Left forelimb (tissue), 1 donor: ENCODE measurements at places on chromosomes 4 and X.

GRCh38 chr4:17587094-17587822 is 10.3 kb downstream of the LAP3 start:
- DNase-seq = no peak

GRCh38 chr4:7195546-7196287 is 3.4 kb downstream of the SORCS2 start:
- peak; percentile 30 for DNase-seq

DNA sequence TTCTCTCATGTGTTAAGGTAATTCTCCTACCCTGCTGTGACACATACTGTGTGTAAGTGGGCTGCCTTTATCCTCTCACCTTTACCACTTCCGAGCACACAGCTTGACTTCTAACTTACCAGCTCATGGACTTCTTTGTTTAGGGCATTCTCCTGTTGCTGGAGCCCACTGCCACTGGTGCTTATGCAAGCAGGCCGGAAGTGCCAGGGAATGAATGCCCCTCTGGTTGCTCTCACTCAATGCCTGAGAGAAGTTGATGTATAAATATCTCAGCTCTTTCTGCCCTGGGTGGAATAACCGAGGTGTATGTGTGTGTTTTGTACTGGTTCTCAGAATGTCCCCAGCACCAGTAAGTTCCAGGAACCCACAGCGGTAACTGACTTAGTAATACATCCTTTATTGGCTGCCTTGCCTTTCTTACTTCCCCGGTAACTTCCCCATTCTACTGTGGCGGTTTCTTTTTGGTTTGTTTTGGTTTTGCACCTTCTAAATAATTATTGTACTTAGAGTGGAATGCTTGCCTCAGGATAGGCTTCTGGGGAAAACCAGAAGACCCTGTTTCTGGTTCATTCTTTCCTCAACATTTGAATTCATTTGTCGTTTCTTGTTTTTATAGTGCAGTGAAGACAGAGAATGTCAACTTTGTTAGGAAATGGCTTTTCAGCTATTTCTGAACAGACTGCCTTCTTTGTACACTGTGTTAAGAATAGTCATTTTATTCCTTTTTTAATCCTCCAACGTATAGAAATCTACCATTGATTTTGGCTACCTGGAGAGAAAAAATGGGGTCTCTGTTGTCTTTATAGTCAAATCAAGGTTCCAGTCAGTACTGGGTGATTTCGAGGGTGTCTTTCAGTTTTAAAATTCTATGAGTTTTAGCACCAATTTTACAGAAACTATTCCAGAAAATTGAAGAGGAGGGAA is 45.4 kb downstream of the CXorf58 start:
- no peak for DNase-seq

- no peak for DNase-seq
Measured at GRCh38 chrX:129593137-129593536, 53.1 kb downstream of the OCRL start.

- no peak for DNase-seq
Measured at GRCh38 chr4:102321260-102321995, 23.9 kb downstream of the SLC39A8 start.

GRCh38 chr4:45423896-45424295 is 697.5 kb upstream of the GNPDA2 start:
- DNase-seq = no peak

DNA sequence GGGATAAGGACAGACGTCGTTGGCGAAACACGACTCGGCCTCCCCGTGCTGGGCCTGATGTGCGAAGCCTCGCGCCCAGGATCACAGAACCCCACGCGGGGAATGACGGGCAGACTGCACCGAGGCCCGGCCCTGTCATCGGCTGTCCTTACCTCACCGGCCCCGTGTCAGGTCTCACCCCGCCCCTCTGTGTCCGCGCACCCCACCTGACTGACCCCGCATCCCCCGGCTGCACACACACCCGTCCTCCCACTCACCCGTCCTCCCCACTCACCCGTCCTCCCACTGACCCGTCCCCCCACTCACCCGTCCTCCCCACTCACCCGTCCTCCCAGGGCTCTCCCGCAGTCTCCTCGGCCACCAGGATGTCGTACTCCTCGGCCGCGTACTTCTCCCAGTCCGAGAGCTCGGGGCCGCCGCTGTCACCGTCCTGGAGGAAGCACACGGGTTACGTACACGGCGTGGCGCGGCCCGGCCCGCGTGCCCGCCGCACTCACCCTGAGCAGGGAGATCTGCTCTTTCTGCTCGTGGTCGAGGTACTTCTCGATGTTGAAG is 19.8 kb upstream of the GTPBP6 start:
- no peak for DNase-seq

DNA sequence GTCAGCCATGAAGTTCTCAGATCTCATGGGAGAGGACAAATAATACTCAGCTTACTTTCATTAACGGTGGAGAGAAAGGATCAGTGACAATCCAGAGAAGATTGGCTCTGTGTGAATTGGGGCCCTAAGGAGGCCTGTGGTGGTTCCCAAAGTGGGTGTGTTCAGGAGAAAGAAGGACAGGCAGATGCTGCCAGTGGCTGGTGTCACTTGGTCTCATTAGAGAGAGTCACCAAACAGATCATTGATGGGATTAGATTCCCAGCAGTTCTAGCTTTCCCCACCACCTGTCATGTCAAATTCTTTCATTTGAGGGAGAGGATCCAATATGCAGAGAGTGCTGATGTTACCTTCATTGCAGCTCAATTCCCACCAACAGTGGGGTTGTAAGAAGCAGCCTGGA is 8.0 kb downstream of the SMPX start:
- no peak for DNase-seq

- DNase-seq = no peak
Measured at GRCh38 chr4:122705547-122706117, 26.9 kb upstream of the BBS12 start.

DNA sequence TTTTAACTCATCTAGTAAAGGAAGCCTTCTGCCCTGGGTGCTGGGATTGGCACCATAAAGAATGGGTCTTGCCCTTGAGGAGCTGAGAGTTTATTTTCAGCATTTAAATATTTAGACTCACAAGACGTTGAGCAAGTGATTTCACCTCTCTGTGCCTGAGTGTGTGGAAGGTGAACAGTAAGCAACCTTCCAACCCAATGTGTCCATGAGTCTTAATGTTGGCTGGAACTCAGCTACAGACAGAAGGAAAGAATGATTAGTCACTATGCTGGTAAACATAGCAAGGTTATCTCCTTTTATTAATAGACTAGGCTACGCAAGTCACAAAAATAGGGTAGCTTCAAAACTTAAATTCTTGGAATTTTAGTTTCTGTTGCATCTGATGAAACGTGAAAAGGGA is 277.4 kb upstream of the GATB start:
- DNase-seq = no peak

DNA sequence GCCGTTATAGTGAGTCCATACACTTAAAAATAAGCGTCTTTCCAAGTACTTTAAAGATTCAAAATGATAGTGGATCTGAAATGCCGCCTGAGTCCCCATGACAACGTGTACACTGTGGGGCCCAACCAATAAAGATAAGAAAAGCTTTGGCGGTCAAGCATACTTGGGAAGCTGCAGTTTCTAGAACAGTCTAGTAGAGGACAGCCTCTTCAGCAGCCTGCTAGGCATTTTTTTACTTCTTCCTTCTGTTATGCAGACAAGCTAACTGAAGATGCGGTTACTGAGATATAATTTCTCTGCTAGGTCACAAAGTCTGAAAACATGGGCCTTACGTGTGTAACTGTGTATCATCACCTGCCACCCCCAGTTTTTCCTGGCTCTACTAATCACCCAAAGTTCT is 402 bp upstream of the UPRT start:
- DNase-seq = no peak

DNA sequence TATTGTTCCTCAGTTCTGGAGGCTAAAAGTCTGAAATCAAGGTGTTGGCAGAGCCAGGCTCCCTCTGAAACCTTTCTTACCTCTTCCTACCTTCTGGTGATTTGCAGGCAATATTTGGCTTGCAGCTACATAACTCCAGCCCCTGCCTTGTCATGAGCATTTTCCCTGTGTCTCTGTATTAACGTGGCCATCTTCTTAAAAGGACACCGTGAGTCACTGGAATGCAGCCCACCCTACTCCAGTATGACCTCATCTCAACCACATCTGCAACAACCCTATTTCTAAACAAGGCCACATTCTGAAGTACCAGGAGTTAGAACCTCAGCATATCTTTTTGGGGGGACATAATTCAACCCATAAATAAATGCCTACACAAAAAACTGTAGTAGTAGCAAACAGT is 40.7 kb downstream of the FANCB start:
- DNase-seq = no peak

- DNase-seq = peak; percentile 76
Measured at GRCh38 chrX:124256216-124256615, 76.2 kb upstream of the TEX13D start.

GRCh38 chrX:73766431-73766795 is 203.4 kb downstream of the CHIC1 start:
- DNase-seq = no peak

- DNase-seq = no peak
Measured at GRCh38 chrX:113059714-113060113, 219.1 kb upstream of the AMOT start.

DNA sequence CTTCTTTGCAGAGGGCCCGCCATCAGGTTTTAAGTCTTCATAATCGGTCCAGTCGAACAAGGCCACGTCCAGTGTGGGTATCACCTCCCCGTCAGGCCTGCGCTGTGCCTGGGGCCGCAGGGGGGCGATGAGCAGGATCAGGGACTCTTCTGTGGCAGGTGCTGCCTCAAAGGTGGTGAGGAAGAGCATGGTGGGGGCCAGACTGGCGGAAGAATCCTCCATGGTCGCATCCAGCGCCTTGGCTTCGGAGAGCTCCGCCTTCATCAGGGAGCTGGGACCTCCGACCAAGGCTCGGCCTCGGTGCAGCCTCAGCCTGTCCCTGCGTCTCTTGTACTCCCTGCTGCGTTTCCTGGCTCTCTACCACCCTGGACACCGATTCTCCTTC is 17.5 kb downstream of the FAM9A start:
- DNase-seq = no peak

DNA sequence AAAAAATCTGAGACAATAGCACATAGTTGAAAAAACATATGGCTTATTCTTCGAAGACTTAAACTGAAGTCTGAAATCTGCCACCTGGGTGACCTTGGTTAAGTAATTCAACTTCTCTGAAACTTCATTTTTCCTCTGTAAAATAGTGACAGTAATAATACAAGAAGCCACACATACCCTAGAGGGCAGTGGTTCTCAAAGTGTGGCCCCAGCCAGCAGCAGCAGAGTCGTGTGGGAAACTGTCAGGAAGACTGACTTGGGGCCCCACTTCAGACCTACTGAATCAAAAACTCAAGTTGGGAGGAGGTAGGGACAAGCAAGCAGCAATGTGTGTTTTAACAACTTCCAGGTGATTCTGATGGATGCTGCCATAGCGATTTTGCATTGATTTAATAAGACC is 249.9 kb downstream of the HNRNPD start:
- no peak for DNase-seq

GRCh38 chrX:39445336-39445735 is 644.1 kb downstream of the MID1IP1 start:
- no peak for DNase-seq

GRCh38 chr4:76208005-76208765 is 5.4 kb downstream of the SCARB2 start:
- no peak for DNase-seq

DNA sequence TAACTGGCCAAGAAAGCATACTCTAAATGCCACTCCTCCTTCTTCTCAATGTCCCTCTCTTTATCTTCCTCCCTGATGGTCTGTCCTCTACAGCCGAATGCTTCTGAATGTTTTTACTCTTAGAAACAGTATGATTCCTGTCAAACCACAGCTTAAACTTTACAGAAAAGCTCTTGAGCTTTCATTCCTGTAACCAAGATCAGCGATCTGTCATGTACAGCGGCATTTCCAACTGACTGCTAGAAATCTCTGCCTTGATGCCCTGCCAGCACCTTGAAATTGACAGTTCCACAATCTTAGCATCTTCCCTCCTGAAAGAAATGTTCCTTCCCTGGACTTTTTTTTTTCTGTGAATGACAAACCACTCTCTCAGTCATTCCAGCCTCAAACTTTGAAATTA is 11.5 kb upstream of the GATB start:
- no peak for DNase-seq

DNA sequence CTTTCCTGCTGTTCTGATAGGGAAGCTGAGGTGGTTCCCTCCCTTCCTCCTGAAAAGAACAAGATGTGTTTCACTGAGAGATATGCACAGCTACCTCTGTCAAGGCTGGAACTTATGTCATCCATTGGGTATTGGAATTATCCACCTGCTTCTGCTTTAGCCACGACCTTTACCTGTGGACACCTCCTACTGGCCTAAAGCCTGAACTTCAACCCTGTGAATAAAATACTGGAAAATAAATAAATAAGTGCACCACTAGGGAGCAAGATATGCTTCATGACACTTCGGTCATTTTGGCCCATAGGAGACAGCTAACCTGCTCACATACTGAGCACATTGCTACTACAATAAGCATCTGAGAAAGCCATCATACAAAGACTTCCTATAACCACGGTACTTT is 419.9 kb upstream of the NWD2 start:
- no peak for DNase-seq

GRCh38 chr4:151459375-151459774 is 50.4 kb downstream of the FHIP1A start:
- DNase-seq = no peak

GRCh38 chr4:25913851-25914669 is at the start of gene SMIM20:
Gene SMIM20, plus strand, starts transcription at chr4:25914220. Its CDS starts 94 bp downstream, at chr4:25914314.
- DNase-seq = peak; percentile 98

DNA sequence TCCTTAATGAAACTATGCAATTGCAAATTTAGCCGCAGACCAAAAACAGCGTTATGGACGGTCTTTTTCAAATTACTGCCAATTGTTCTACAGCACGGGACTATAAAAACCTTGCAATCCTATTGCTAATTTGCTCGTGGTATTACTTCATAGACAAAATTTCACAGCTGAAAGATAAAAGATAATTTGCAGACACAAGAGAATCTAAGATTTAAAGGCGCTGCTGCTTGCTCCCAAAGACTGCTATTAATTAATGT is 1.4 kb upstream of the CAMK2D start:
- no peak for DNase-seq

- no peak for DNase-seq
Measured at GRCh38 chr4:30443289-30443688, 276.9 kb upstream of the PCDH7 start.

DNA sequence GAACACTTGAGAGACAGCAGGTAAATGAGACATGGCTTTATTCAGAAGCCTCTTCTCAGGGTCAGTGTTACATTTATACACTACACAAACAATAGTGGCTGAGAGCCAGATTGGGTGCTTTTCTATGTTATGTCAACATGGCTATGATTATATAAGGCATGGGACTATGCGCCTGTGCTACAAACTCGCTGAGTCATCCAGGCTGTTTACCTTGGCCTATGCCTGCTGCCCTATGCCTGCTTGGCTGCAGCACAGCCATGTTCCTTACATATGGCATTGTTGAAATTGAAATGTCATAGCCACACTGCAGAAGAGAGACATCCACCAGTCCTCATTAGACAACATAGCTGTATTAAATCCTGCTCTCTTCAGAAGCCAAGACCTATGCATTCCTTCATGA is 236.3 kb upstream of the NWD2 start:
- DNase-seq = no peak

GRCh38 chr4:19051831-19052230 is 1030.3 kb upstream of the LCORL start:
- DNase-seq = no peak

- no peak for DNase-seq
Measured at GRCh38 chrX:35890699-35891098, 28.8 kb upstream of the CFAP47 start.
